Immature natural killer cell (primary cell): ENCODE measurements at places on chromosomes 3 and 15.

DNA sequence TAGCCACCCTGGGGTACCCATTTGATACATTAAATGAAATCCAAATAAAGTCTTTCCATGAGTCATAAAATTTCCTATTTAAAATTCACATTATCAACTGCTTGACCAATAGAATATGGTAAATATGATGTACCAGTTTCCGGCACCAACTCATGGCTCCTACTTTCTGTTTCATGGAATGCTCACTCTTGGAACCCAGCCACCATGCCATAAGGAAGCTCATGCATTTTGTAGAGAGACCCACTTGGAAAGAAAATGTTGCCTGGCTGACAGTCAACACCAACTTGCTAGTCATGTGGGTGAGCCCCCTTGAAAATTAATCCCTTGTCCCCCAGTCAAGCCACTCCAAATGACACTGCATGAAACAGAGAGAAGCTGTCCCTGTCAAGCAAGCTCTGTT, 57.2 kb downstream of the WWTR1 start:
- DNase-seq: no peak

GRCh38 chr3:174191895-174192294, 667.2 kb upstream of the NAALADL2 start:
- no peak for DNase-seq

DNA sequence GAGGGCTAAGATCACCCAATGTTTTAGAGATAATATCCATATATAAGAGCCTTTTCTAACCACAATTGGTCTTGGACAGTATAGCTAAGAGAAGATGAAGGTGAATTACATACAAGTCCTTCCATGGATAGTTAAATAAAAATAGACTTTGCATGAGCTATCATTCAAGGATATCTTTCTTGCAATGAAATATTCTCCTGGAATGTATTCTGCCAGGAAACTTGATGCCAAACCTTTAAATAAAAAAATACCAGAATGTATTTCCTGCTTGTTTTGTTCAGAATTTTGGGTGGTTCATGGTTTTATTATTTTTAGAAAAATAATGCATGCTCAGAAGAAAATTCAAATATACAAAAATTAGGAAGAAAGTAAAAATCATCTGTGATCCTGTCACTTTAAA, 88.8 kb upstream of the PPIB start:
- no peak for DNase-seq

DNA sequence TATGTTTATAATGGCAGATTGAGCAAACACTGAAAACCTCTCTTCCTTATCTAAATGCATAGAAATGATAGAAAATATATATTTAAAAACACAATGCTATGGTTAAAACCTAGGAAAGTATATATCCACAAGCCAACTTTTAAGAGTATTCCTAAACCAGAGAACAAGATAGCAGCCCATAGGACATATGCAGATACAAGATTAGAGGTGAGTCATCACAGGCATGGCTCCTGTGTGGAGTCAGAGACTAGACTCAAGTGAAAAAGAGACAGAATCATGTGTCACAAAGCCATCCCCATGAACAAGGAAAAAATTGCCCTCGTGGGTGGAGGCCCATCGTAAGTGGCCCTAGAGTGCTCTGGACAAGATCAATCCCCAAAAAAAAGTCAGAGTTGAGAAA, 199.4 kb upstream of the PPP2R3A start:
- DNase-seq: no peak

- no peak for DNase-seq
Measured at GRCh38 chr3:103247459-103247858, 812.6 kb downstream of the ZPLD1 start.

DNA sequence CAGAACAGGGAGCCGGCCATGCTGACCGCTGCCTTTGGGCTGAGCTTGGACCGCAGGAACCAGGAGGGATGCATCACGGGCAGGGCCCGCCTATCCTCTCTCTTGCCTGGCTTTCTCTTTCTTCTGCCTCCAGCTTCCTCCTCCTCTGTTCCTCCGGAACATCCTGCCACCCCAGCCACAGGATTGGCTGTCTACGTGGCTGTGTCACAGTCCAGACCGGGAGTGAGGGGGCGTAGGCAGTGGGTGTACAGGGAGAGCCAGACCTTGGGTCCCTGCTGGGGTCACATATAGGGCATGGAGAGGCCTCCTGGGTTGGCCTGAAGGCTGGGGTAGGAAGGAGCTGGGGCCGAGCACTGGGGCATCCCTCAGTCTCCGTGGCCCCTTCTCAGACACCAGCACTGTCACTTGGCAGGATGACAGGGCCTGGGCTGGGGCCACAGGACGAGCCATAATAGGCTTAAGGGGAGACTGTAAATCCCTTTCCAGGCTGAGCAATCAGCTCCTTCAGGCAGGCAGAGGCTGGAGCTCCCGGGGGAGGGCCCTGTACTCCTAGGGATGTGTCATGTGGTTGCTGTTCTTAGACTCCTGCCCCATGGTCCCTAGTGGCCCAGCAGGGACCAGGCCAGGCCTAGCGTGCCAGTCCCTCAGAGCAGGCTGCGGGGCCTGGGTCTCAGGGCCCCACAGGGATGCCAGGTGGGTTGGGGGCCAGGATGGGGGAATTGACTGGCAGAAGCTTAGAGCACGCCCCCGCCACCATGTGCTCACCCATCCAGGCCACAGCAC, 25.4 kb downstream of the LINGO1 start:
- no peak for DNase-seq

DNA sequence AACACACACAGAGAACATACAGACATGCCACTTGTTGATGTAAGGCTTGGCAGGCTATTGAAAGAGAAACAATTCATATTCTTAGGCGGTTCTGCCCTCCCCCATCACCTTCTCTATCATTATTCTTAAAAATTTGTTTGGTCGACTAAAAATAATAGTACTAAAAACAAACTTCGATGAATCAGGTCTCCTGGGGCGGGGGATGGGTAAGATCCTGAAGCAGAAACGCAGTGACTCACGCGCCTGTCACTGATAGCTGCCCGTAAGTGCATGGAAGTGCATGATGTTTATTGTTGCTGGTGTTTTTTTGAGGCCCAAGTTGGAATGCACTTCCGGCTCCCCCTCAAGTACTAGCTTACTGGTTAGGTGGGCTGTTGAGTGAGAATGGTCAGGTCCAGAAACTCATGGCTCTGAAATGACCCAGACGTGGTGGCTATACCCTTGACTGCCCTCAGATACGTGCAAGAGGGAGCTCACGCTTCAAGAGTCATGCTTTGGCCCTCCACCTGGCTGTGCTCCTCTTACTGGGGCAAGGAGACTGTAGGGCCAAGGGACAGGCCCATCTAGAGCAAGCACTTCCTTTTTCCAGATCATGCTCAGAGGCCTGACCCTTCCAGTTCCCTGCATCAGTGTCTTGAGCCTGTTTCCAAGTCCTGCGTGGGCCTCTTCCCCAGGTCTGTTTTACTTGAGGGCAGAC, 10.9 kb downstream of the SMAD3 start:
- no peak for DNase-seq

DNA sequence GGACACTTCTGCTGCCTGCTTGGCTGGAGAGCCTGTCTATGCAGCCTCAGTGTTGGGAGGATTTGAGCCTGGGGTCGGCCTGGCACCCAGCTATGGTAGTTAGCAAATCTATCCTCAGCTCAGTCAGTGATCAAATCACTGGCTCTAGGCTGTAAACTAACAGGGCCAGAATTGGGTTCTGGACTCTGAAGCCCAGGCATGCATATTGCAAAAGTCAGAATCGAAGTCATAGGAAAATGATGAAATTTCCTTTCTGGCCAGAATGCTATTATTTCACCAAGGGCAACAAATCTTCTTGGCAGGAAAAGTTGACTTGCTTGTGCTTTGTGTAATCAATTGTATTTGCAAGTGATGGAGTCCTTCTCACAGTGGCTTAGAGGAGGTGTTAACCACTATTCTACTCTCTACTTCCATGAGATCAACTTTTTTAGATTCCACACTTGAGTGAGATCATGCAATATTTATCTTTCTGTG, 482.6 kb upstream of the TPRG1 start:
- DNase-seq: no peak

GRCh38 chr3:124207873-124208485, 216.1 kb upstream of the ROPN1 start:
- DNase-seq: no peak

- no peak for DNase-seq
Measured at GRCh38 chr15:32688151-32688639, 29.6 kb upstream of the GREM1 start.

DNA sequence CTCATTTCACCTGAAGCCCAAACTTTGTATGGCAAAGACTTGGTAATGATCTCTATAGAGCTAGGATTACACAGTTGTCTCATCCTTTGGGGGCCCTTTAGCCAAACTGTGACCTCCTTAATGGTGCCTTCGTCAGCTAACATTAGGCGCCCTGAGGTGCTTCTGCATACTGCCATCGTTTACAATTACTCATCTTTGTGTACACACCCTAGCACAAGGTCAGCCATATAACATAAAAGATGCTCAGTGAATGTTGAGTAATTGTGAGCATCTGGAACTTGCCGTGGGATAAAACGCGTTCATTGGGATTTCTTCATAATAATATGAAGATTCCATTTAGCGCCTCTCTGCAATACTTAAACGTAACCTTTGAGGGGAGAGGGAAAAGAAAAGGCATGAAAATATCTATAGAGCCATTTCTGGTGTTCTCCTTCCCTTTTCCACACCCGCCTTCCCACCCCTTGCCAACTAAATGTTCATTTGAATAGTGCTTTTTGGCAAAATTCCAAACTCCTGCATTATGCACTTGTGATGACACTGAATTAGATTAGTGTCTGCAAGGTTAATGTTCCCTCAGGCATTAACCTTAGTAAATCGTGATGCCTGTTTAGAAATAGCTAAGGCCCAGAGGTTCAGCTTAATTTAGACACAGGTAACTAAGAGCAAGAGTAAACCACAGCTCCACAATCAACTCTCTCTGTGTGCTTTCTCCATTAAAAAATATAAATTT, 990 bp upstream of the ZNF148 start:
- DNase-seq: no peak

DNA sequence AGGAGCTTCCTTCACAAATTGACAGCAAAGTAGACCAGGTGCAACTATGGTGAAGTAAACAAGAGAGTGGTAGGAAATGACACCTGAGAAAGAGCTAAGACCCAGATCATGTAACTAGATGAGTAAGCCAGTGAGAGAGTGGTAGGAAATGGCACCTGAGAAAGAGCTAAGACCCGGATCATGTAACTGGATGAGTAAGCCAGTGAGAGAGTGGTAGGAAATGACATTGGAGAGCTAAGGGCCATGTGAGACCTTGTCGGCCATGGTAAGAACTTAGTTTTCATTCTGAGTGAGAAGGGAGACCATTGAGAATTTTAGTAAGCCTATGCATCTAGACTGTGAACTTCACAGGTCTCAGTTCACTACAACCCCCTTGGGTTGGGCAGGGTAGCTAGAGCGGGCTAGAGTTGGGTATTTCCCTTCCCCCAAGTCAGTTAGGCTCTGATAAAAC, 5.4 kb upstream of the SENP7 start:
- DNase-seq: no peak

GRCh38 chr15:69554279-69554961, 101.8 kb downstream of the RPLP1 start:
- no peak for DNase-seq

GRCh38 chr15:88288661-88289060, 32.1 kb upstream of the NTRK3 start:
- no peak for DNase-seq

DNA sequence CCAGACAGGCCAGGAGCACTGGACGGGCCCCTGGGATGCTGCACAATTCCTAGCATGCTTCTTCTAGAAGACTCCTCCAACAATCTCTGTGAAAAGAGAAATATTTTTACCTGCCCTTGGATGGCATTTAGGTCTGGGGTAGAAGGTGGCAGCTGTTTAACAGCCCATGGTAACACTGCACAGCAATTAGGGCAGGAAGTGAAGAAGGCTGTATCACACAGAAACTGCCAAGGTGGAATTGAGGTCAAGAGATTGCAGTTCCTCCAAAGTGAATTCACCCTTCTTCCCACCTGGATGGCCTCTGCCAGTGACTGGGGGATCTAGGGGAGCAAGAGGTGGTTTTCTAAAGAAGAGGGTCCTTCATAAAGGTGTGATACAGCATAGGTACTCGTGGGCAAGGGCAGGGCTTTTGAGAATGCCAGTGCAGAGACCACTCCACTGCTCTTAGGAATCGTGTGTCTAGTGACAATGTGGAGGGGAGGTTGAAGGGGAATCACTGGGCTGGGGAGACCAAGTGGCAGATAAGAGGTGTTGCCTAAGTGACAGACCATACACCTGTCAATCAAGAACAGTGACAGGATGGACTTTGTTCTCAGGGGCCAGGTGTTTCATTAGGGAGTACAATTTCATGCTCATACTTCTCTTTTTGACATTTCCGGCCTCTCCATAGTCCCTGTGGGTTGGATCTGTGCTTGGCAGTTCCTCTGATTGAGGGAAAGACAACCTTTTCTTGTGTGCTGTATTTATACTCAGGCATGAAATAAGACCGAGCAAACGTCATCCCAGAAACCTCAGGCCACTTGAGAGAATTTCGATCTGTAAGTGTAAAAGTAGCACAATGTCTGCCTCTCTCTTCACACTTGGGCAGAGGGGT, 83.5 kb upstream of the BCL6 start:
- DNase-seq: peak; percentile 81
